ENCODE measurements at places on chromosomes 11 and 22.

GRCh38 chr11:33197915-33198727 is 36.8 kb upstream of the CSTF3 start:
- DNase-seq = no peak

DNA sequence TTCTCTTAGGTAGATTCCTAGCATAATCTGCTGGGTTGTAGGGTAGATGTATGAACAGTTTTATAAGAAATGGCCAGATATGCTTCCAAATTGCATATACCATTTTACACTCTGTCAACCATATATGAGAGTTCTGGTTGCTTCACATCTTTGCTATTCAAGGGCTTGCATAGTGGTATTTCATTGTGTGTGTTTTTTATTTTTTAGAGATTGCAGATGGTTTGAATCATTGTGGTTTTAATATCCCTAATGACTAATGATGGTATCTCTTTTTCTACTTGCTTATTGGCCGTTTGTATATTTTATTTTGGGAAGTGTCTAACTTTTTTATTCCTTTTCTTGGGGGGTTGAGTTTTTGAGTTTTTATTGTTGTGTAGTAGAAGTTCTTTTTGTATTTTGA is 26.9 kb downstream of the RNF214 start:
- DNase-seq = no peak

DNA sequence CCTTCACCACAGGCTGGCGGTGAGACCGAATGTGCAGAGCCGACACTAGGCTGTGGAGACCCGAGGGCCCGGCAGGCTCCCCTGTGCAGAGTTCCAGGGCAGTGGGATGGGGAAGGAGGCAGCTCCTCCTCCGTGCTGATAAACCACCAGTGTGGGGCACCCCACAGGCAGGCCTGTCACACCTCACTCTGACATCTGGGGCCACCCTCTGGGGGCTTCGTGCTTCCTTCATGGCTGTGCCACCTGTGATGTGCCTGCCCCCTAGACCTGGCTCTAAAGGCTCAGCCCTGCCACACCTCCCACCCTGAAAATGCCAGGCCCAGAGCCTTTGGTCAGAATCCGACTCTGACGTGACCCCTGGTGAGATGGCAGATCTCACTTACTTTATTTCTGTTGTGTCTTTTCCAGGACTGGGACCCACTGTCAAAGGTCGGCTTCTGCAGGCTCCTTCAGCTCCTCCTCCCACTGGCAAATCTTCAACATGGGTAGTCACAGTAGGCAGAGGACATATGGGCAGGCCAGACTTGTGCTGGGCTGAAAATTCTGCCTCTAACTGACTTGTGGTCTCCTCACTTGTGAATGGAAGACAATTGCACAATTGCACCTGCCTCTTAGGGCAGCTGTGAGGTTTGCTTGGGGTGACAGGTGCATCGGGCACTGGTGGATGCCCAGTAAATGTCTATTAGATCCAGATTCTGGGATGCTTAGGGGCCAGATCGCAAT is 46.2 kb upstream of the TSKU start:
- DNase-seq = no peak

DNA sequence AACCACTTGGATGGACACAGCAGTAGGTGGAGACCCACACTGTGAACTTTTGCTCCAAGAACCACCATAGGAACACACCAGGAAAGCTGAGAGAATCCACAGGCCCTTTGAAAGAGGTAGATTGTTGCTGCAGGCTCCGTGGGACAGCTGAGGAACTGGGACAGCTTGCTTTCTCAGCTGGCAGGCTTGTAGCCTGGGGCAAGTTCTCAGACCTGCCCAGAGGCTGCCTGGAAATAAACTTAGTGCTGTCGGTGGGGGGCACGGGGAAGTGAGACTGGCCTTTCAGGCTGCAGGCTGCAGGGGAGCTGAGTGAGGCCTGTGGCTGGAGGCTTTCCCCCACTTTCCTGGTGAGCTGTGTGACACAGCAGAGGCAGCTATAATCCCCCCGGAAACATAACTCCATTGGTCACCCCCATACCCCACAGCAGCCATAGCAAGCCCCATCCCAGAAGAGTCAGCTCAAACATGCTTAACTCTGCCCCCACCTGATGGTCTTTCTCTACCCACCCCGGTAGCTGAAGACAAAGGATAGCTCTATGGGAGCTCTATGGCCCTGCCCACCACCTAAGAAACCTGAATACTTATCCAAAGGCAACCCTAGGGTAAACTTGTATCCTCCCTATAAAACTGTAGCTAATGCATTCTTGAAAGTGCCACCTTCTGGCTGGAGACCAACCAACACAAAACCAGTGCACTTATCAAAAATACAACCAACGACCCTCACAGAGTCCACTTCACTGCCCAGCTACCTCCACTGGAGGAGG is 21.4 kb upstream of the ACRV1 start:
- no peak for DNase-seq

- DNase-seq = no peak
These were observed 1.7 kb upstream of the TMEM135 start for GRCh38 chr11:87035976-87036583.

DNA sequence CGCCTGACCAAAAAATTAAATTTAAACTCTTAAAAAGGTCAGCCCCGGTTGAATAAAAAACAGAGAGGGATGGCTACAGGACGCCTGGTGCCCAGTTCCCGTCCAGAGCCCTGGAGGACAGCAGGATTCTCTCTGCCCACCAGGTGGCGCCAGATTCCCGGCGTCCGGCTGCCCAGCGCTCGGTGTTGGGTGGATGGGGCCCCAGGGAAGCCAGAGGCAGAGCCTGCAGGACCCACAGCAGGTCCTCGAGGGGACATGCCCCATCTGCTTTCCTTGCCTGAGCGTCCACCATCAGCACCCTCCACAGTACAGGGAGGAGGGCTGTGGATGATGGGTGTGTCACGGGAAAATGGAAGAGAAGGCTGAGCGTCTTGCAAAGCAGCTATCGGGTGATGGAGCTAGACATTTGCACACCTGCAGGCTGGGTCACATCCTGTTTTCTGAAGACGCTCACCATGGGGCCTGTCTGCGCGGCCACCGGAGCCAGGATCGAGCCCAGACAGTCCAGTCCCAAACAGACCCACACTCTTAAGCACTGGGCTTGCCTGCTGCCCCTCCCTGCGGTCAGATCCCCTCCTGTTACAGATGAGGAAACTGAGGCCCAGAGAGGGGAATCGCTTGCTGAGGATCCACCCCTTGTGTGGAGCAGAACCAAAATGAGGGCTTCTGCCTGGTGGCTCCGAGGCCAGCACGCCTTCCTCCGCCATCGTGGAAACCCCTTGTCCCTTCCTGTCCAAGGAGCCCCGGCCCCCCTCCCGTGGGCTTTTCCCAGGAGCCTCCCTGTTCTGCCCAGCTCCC is 18.5 kb upstream of the CBX7 start:
- peak; percentile 78 for DNase-seq

DNA sequence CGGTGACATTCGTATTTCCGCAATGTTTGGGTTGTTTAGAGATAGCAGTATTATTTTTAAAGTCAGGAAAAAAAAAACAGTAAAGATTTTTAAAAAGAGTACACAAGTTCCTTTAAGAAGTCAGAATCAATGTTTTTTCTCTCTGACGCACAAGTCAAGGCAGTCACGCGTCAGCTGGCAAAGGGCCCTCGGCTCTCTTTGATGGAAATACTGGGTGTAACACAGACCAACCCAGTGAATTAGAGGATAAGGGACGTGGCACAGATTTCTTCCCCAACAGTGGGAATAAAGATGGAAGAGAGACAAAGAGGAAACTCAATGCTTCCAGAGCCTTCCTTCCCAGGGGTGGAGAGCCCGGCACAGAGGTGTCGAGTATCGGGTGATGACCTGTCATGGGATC is 13.4 kb downstream of the ASCC2 start:
- DNase-seq = no peak

GRCh38 chr11:9691865-9692264 is 28.0 kb downstream of the SWAP70 start:
- DNase-seq = no peak

GRCh38 chr11:86558207-86558606 is 114.2 kb downstream of the ME3 start:
- DNase-seq = no peak

DNA sequence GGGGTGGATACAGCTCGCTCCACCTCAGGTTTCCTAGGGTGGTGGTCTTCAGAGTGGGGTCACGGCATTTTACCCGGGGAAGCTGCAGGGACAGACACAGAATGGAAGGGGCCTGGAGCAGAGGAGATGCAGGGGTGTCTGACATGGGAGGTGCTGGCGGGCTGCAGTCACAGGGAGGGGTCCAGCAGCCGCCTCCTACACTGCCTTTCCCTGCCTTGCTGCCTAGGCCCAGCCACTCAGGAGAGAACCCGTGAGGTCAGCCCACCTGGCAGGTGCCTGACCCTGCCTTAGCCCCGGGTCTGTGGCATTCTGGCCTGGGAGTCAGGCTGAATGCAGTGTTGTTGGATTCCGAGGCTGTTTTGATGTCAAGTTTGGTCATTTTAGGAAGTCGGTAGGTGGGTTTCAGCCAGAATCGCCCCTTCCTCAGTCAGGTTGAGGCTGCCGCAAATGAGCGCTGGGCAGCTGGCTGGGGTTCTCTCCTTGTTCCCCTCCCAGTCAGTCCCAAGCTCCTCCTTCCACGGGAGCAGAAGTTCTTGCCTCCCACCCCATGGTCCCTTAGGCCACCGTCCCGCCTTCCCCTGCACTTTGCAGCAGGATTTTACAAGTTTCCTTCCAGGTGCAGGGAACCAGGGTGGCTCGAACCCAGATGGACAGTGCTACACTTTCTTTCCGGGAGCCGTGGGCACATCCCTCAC is 294.5 kb downstream of the TBC1D22A start:
- DNase-seq = no peak

- DNase-seq = no peak
These were observed 468.0 kb downstream of the OPCML start for GRCh38 chr11:133064152-133064877.
